NCI-H524 treated with DMSO at 0.1 percent for 48 hours (cell line): ENCODE measurements at places on chromosomes 16 and 17.

GRCh38 chr17:50443505-50443974 lies 17.5 kb downstream of the ACSF2 start:
- DNase-seq = no peak

DNA sequence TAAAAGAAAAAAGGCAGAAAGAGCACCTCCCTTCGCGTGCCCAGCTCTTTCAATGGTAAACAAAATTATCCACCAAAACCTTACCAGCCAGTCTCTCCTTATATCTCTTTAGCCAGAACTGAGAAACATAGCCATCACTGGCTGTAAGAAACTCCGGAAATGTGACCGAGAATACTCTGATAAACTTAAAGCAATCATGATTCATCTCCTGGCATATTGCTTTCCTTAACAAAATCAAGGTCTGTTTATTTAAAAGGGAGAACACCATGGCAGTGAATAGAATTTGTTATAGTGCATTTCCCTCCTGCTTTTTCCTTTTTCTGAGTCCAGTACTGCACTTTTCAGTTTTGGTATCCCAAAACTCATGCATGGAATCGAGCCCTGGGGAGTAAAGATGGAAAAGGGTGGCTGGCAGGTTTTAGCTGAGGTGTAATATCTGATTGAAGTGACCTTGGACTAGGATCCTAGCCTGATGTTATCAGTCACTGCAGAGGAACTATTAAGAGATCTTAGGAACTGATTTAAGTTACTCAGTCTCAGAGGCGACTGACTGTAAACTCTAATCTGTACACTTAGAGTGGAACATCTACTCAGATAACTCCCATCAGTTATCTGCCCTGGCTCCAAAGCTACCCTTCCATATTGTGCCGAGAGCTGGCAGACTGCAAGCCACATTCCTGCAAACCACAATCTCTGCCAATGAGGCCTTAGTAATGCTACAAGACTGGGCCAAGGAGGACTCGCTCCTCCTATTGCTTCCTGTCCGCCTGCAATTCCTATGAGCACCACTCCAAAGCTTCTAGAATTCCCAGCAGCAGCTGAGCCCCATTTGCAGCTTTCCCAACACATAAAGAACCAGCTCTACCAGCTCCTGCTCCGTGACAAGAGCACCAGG lies 7.4 kb upstream of the COX10 start:
- DNase-seq = no peak

DNA sequence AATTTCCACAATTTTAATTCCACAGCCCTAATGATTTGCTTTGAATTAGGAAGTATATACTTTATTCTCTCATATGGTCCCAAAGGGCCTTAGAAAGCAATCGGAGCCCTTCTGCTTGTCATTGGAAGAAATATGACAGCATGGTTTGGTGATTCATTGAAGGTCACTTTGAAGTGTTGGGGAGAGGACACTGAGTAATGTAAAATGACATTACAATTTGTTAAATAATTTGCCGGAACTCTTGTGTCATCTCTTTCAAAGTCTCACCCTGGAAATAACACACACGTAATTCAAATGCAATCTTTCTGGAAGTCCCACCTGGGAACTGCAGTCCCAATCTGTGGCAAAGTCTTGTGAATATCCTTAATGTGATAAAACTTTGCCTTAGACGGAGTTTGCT lies 59.8 kb downstream of the BMERB1 start:
- DNase-seq = no peak

DNA sequence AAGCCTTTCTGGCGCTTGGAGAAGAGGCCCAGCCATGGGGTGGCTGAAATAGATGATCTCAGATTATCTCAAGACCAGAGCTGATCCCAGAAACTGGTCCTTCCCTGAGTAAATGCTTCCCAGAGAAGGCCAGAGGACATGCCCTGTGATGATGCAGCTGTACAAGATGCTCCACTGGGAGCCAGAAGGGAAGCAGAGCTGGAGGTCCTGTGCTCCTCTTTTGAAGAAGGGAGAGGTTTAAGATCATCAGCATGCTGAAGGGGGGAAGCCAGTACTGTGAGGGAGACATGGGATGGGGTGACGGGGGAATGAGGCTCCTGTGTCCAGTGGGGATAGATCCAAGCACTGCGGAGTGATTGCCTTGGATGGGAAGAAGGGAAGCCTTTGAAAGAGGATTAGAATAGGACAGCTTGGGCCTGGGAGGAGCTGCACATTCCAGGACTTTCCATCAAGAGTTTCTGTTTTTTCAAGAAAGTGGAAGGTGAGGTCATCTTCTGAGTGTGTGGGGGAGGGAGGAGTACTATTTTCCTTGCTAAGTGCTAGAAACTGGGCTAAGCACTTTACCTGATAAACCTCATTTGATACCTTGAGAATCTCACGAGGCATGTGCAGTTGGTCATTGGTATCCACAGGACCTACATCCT lies 16.4 kb upstream of the ALOX15B start:
- DNase-seq = no peak

GRCh38 chr17:81250286-81251093 lies 11.4 kb downstream of the NDUFAF8 start:
- DNase-seq = no peak

GRCh38 chr16:64808474-64808873 lies 313.4 kb downstream of the CDH11 start:
- DNase-seq = peak; percentile 88

GRCh38 chr17:27478901-27479538 lies 22.8 kb downstream of the KSR1 start:
- DNase-seq = peak; percentile 60

GRCh38 chr17:7027335-7027734 lies 4.5 kb downstream of the BCL6B start:
- no peak for DNase-seq

- no peak for DNase-seq
These were observed 7.9 kb upstream of the BAIAP2 start for GRCh38 chr17:81027038-81027437.

- no peak for DNase-seq
These were observed 9.2 kb upstream of the SERPINF1 start for GRCh38 chr17:1752425-1753262.

- DNase-seq = no peak
These were observed 37.2 kb downstream of the CDK5R1 start for GRCh38 chr17:32523827-32524552.

- DNase-seq = no peak
These were observed 16.8 kb upstream of the STAT3 start for GRCh38 chr17:42405076-42405475.

DNA sequence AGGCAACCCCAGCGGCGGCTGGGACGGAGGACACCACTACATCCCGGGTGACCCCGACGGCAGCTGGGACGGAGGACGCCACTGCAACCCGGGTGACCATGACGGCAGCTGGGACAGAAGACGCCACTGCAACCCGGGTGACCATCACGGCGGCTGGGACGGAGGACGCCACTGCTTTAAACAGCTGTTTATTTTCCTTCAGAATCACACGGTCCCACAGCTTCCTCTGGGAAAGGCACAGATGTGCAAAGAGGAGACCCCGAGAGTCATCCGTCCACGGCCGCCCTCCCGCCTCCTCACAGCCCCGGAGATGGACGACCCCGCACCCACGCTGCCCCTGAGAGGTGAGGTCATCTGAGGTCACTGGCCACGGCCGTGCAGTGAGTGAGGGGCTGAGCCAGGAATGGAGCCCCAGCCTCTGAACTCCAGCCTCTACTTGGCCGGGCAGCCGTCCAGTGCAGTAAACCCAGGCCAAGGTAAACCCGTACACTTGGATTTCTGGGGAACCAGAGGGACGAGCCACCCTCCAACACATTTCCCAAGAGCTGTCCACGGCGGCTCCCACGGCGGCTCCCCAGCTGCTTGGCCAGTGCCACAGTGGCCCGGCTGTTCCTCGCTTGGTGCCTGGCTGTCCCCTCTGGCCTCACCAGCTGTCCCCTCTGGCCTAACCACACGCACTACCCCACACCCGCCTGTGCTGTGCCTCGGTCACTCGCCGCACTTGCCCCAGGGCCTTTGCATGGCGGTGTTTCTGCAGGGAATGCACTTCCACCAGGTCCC lies 43.2 kb upstream of the PABPN1L start:
- no peak for DNase-seq

GRCh38 chr16:28987170-28987853 lies 2.5 kb downstream of the LAT start:
- DNase-seq = no peak

GRCh38 chr17:75048249-75048878 lies 1.3 kb downstream of the KCTD2 start:
- DNase-seq = no peak

DNA sequence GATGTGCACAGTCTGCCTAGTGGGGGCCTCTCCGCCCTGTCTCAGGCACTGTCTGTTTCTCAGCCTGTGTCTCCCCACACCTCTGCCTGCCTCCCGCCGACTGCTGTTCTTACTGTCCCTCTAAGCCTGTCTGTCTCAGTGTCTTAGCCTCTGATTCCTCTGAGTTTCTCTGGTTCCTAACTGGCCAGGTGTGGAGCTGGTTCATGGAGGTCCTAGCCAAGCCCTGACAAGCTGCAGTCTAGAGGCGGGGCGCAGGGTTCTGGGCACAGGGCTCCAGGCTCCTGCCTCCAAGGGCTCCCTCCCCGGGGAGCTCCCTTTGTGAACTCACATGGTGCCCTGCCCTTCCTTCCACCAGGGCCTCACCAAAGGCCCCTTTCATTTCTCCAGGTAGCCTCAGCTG lies 19.4 kb downstream of the C17orf100 start:
- no peak for DNase-seq

DNA sequence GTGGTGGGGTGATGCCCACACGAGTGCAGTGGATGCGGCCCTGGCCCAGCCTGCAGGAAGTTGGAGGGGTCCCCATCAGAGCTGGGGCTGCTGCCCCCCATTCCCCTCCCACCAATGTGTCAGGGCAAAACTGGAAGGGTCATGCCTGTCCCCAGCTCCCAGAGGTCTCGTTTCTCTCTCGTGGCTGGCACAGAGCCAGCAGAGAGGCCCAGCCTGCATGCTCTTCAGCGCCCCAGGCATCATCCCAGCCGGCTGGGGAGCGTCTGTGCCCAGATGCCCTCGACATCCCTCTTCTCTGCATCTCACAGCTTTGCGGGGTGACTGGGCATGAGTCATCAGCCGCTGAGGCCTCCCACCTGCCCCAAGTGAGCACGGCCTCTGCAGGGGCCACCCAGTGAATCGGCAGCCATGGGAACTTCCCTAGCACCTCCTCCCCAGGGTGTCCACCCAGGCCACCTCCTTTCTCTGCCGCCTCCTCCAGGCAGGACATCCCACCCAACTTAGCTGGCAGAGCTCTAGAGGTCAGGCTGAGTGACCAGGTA lies 9.8 kb upstream of the CSNK1D start:
- DNase-seq = no peak

DNA sequence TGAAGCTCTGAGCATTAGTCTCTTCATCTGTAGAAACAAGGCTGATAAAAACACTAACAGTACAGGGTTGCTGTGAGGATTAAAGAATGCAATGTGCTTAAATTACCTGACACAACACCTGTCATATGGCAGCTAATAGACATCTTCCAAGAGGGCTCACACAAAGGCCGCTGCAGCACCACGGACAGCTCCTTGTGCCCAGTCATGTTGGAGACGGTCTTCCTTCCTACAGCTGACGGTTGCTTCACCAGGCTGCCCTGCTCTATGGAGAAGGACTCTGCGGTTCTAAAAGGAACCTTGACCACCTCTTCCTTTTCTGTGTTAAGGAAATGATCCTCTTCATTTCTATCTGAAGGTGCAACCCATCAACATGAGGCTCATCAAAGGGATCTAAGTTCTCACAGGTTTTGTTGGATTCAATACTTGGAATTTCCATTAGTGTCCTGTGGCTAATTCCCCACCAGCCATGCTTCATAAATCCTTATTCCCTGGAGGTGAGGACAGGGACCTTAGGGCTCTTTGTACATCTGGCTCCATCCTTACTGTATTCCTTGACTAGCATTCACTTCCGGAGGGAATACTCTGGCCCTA lies 138.9 kb upstream of the CES5A start:
- DNase-seq = peak; percentile 50

DNA sequence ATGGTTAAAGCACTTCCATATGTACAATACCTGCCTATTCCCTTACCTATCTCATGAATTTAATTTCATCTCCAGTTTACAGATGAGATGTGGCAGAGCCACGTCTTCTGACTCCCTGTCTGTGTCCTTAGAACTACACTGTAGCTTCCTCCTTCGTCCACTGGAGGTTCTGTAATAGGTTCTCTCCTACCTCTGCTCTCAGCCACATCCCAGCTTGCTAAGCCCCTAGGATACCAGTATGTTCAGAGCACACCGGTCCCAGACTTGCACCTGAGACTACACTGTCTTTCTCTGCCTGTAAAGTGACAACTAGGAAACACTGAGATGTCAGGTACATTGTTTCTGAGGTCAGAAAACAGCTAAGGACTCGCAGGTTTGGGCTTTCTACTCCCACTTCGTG lies 3.8 kb upstream of the RASL10B start:
- no peak for DNase-seq

- no peak for DNase-seq
These were observed 339.7 kb downstream of the CPPED1 start for GRCh38 chr16:12463961-12464360.

GRCh38 chr17:53490447-53490968 lies 332.2 kb upstream of the KIF2B start:
- no peak for DNase-seq

DNA sequence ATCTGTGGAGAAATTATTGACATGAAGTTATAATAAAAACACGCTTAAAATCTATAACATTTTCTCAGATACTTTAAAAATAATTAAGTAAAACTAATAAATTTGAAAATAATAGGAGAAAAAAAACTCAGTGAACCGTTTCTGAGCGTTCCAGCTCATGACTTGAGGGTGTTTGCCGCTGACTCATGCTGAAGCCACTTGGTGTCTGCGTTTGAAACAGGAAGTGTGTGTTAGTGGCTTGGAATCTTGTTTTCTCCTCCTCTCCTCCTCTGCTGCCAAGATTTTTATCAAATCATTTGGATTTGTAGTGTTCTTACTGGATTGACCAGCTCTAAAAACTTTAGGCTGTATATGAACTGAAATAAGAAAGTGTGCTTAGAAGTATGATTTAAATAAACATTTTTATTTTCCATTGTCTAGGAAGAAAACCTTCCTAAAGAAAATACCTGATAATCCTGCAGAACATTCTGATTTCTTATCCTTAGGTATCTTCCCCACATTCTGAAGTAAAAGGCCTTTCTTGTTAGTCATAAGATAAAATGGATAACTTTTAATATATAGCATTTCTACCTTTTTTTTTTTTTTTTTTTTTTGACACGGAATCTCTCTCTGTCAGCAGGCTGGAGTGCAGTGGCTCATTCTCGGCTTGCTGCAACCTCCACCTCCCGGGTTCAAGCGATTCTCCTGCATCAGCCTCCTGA lies 30.8 kb downstream of the USP10 start:
- no peak for DNase-seq

DNA sequence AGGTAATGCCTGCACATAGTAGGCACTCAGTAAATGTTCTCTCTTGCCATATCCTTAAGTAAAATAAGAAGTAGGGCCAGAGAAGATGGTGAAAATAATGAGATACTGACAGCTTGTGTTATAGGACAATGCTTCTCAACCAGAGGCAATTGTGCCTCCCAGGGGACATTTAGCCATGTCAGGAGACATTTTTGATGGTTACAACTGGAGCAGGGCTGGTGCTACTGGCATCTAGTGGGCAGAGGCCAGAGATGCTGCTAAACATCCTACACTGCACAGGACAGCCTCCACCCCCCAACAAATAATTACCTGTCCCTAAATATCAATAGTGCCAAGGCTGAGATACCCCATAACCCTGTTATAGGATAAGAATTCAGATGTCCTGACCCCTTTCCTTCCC lies 1.7 kb downstream of the RAD51D start:
- no peak for DNase-seq

GRCh38 chr17:71405101-71405500 lies 715.7 kb upstream of the SOX9 start:
- no peak for DNase-seq

- no peak for DNase-seq
These were observed 19.5 kb upstream of the MSI2 start for GRCh38 chr17:57236686-57237299.

- peak; percentile 42 for DNase-seq
These were observed 2.5 kb upstream of the CDH3 start for GRCh38 chr16:68642436-68643101.
